DMS79 (cell line): ENCODE measurements at places on chromosomes 16 and 17.
A peak's percentile ranks its signal among the peaks of the same experiment; 100 is the strongest.

GRCh38 chr17:68601565-68602288 is 560 bp upstream of the FAM20A start:
- DNase-seq: no peak

DNA sequence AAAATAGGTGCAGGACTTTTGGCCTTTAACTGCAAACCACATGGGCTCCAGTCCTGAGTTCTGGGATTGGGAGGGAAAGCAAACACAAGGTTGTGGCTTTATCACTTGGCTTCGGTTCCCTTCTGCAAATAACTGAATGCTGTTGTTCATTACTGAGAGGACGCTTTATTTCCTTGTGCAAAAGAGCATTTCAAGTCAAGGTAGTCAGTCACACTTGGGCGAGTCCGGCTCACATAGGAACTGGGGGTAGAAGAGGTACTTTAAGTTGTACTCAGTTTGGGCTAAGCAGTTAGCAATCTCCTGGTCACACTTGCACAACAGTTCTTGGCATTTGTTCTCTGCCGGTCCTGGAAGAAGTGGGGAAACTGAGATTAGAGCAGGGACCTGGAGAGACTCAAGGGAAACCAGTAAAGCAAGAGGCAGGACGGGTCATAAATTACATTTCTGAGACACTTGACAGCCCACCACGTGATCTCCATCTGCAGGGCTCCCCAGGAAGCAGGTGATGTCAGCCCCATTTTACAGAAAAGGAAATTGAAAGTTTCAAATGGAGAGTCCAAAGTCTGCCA is 21.6 kb downstream of the PLA2G10 start:
- DNase-seq: peak; percentile 33

DNA sequence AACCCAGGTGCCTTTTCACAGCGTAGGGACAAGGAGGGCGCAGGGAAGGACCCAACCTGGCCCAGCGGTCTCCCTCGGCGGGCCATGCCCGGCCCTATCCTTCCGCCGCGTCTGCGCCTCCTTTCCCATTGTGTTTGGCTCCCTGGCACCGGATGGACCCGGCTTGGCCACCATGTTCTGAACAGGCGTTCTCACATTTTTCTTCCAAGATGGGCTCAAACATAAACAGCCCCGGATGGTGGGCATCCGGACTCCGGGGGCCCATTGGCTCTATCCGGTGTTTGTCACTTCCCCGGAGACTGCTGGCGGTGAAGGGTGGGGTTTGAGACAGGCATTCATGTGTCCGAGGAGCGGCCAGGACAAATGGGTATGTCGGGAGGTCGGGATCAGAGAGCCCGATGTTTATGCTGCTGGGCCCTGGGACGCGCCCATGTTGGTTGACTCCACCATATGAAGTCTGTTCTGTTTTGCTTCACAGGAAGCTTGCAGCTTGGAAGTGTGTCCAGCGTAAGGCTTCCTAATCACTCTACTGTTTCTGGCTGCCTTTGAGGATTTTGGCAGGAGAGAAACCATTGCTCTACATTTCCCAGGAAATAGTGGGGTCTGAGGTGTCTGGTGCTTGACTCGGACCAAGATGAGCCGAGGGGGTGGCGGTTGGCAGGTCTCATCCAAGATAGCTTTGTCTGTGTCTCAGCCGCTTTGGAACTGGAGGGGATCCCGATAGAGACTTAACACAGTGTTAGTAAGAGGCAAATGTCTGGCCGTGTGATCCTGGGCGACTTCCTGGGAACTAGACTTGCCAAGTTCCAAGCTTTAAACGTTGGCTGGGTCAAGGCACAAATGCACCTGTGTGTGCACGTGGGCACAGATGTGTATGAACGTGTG is 188.3 kb downstream of the IRF8 start:
- no peak for DNase-seq

GRCh38 chr17:72518159-72518732 is 397.4 kb downstream of the SOX9 start:
- DNase-seq: no peak
